ENCODE measurements at places on chromosomes 1 and 21.
A peak's percentile ranks its signal among the peaks of the same experiment; 100 is the strongest.

GRCh38 chr21:16579538-16579937, 849.8 kb downstream of the USP25 start:
- peak; percentile 75 for DNase-seq

DNA sequence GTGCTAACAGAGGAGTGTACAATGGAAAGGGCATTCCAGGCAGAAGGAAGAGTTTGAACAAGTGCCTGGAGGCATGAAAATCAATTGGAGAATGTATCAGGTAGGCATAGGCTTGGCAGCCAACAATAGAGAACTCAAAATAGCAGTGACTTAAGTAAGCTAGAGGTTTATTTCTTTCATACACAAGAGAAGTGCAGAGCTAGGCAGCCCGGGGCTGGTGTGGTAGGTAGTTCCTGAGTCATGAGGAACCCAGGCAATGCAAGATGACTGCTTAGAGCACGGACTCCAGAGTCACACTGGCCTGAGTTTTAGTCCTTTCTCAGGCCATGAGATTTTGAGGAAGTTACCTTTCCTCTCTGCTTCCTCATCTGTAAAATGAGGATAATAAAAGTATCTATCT, 74.8 kb upstream of the LRRN2 start:
- no peak for DNase-seq

GRCh38 chr1:88043834-88044233, 640.2 kb upstream of the PKN2 start:
- DNase-seq = no peak

GRCh38 chr1:1577367-1578011, 2.8 kb upstream of the SSU72 start:
- no peak for DNase-seq

DNA sequence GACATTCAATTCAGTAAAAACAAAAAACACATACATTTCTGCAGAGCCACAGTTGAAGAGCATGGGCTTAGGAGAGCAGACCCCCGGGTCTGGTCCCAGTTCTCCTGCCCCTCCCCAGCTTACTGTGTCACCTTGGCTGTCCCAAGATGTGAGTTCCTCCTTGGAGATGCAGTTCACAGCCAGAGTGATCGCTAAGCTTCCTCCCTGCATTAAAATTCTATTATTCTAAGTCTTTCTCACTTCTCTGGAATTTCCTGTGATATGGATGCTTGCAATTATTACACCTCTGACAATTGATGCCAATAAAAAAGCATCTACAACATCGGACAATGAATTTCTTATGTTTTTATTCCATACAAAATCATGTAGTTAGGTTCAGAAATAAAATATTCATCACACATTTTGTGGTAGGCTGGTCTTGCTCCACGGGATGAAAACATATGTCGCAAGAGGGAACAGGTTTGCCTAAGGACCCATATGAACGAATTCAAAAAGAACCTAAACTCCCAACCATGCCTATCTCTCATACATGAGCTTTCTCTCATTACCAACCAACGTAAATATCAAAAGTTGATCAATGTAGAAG, 328.5 kb upstream of the RUNX1 start:
- no peak for DNase-seq

GRCh38 chr1:45809761-45810160, 6.3 kb downstream of the MAST2 start:
- no peak for DNase-seq

GRCh38 chr1:221397606-221398005, 344.3 kb downstream of the DUSP10 start:
- no peak for DNase-seq

- peak; percentile 75 for DNase-seq
Observed at GRCh38 chr21:14880922-14881321, 183.9 kb downstream of the NRIP1 start.

DNA sequence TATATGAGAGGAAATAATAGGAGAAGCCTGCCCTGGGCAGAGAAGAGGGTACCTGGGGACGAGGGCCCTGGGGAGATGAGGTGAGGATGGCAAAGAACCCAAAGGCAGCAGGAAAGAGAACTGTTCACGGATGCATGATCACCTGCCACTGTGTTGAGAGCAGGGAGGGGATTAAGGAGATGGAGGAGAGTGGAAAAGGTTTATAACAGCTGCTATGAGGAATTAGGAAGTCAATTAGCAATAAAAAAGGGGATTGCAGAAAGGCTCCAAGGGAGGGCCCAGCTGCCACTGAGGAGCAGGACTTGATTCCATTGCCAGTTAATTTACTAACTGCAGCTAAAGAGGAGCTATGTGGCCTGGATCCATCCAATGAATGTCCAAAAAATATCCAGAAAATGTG, 61.1 kb downstream of the GFI1 start:
- DNase-seq = no peak
